ENCODE measurements at places on chromosomes 1 and 21.

GRCh38 chr1:183604038-183604808, 14.0 kb upstream of the NCF2 start:
- no peak for DNase-seq

DNA sequence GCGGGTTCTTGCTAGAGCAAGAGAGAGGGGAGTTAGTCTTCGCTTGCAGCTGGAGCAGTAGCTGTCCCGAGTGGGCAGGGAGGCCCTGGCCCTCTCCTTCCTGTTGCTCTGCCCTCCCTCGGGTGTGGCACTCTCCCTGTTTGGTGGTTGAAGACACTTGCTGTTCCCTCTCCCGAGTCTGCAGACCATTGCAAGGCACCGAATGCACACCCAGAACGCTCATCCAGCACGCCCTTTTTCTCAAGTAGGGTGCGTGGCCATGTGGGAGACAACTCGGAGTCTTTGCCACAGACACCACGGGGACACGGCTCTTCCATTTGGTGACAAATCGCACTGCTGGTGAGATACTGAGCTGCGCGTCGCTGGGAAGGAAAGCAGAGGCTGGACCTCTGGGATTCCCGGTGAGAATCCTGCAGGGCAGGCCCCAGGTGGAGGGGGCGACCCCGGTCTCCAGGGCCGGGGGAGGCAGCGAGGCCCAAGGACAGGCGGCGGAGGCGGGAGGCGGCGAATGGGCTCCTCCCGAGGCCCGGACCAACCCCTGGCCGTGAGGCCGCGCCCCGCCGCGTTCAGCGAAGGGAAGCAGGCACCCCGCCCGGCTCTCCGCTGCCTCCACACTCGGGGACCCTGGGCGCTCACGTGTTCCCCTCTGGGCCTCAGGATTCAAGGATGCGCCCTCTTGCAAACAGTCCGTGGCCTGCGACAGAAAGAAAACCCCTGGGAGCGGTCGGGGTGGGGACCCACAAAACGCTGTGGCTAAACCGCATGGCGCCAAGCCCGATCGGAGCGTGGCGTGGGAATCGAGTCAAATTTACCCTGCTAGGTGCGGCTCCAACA, 10.4 kb upstream of the TMEM200B start:
- DNase-seq: no peak

DNA sequence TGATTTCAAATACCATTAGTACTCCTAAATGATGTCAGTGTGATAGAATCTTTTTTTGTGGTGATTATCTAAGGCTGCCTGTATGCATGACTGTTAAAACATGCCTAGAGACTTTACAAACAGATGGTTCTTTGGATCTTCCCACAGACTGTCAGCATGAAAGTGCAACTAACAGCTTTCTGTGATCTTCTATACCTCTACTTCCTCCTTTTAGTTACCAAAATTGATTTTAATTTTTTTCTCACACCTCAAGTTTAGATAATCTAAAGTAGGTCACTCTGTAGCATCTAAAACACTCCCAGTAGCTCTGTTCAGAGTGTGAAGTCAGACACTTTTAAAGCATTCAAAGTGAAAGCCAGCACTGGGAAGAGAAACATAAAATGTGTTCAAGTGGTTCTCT, 534.5 kb downstream of the PTPRC start:
- no peak for DNase-seq

DNA sequence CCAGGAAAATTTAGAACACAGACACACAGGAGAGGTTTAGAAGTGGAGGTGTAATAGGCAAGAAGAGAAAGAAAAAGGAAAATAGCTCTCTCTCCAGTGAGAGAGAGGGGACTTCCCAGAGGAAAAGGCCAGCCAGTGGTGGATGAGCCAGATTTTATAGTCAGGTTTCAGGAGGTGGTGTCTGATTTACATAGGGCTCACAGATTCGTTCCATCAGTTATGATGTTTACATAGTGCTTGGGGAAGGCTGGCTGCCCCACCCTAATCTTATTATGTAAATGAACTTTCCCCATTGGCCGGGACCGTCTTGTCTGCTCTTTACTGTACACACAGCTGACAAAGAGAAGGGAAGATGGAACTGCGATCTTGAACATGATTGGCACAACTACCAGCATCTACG, 797.3 kb downstream of the PLA2G4A start:
- no peak for DNase-seq

GRCh38 chr1:240149484-240150094, 57.9 kb downstream of the FMN2 start:
- no peak for DNase-seq

GRCh38 chr1:35637401-35637809, 3.9 kb downstream of the PSMB2 start:
- DNase-seq: no peak

DNA sequence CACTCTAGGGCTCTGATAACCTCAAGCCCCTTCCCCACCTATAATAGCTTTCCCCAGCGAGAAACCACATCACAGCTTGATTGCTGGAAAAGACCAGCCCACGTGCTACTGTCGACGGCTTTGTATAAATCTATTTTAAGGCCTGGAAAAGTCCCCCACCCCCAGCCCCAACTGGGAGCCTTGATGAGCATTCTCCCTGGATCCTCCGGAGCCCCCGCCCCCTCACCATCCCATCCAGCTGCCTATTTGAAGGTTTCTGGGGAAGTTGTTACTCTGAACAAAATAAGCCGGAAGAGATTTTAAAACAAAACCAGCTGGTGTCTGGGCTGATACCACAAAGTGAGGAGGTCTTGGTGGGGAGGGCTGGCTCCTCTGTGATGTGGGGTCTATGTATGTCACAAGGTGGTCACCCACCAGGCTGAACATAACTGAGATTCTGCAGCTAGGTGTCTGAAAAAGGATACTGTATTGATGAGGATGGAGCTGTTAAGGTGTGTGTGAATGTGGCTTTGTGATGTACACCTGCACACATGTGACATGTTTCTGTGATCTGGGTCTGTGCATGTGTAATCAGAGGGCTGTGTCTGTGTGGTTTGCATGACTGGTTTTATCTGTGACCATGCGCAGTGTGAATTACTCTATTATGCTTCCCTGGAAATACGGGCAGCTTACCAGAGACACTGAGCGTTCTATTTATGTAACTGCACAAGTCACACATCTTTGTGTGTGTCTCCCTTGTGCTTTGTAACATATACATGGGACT, 25.0 kb downstream of the RIMS3 start:
- peak; percentile 29 for DNase-seq

- no peak for DNase-seq
Measured at GRCh38 chr1:26290882-26291261, 11.0 kb downstream of the SH3BGRL3 start.

GRCh38 chr1:41488040-41488951, 3.8 kb upstream of the EDN2 start:
- no peak for DNase-seq

- no peak for DNase-seq
Measured at GRCh38 chr1:27811741-27812500, 18.7 kb upstream of the PPP1R8 start.

DNA sequence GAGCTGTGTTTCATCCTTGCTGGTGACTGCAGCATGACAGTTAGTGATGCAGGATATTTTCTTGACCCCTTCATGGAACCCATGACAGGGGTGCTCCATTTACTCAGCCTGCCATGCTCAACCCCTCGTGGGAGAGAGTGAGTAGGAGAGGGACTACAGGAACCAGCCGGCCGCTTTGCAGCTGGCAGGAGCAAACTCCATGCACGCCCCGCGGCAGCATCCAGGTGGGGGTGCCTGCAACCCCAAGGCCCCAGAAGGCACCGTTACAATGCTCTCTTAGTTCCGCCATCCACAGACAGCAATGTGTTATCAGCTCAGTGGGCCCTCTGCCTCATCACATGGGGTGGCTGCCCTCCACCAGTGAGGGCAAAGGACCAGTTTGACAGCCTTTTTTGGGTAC, 135.1 kb downstream of the SLC35F3 start:
- no peak for DNase-seq

DNA sequence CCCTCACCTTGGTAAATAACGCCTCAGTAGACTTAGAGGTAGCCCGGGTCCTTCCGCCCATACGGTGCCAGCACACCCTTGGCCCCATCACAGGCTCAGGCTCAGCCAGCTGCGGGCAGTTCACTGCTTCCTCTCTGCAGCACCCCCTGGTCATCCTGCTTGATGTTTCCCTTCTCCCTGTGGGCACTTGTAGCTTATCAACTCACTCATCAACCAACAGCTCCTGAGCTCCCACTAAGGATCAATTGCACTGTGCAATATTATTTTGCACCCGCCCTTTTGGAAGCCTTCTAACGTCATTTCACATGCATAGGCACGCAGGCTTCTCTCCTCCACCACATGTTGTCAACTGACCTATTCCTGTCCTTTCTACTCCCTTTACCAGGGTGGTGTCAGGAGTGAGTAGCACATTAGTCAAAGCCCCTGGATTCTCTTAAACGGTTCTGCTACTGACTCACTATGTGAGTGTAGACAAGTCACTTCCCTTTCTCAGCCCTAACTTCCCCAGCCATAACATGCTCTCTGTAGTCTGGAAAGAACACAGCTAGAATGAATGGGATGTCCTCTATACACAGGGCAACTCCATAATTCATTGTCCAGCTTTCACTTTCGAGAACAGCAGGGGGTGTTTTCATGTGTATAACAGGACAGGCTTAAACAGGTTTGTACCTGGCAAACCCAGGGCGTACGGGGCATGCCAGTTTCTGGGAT, 47.1 kb upstream of the IRF2BP2 start:
- no peak for DNase-seq

DNA sequence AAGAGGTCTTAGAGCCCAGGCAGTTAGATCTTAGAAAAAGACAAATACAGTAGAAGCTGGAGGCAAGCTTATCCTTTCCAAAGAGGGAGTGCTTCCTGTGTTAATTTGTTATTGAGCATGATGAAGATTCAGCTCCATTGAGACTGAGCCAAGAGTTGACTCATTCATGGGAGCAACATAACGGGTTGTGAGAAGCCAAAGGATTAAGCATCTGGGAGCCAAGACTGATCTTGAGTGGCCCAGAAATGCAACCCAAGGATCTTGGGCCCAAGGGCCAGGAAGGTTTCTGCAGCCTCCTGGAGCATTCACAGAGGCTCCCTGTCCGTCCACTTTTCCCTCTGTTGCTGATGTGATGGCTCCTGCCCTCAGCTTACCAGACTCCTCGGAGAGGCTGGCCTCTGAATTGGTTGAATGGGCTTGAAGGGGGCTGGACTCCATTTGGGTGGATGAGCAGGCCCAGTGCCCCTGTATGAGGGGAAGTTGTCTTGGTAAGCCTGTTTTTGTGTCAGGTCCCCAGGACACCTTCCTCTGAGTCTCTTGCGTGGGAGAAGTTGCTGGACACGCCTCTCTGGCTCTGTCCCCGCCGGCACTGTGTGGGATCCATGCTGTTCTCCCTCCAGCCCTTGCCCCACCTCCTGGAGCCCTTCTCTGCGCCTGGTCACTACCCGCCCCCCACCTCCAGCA, 42.4 kb downstream of the PDE9A start:
- no peak for DNase-seq

DNA sequence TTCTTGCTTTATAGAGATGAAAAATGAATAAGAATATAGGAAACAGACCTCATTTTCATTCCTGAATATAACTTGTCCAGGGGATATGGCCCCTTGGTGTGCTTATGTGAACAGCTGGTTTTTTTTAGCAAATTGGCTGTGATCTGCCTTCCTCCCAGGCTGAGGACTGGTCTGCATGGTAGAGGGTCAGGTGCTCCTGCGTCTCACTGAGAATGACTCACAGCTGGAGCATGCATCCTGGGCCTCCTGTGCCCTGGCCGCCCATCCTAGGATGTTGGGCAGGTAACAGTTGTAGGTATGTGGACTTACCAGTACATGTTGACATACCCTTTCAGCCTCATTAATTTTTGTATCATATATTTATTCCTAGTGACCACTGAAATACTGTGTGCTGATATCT, 29.8 kb downstream of the AGT start:
- no peak for DNase-seq

GRCh38 chr1:61424382-61424781, 300.6 kb downstream of the TM2D1 start:
- DNase-seq: no peak

- DNase-seq: no peak
Measured at GRCh38 chr1:32438136-32438535, 26.7 kb upstream of the ZBTB8B start.

DNA sequence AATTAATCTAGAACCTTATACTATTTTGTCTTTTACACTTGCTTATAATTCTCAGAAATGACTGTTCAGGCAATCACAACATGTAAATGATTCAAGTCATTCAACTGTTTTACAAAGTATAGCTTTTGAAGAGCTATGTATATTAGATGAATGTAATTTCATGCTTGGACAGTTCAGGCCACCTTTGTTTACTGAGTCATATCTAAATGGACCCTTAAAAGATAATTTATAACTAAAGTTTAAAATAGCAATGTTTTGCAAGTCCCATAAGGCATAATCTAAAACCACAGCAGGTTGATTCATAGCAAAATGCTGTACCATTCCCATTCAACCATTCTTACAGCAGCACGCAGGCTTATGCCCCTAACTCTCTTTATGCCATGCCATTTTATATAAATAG, 64.8 kb downstream of the PIK3R3 start:
- DNase-seq: no peak

DNA sequence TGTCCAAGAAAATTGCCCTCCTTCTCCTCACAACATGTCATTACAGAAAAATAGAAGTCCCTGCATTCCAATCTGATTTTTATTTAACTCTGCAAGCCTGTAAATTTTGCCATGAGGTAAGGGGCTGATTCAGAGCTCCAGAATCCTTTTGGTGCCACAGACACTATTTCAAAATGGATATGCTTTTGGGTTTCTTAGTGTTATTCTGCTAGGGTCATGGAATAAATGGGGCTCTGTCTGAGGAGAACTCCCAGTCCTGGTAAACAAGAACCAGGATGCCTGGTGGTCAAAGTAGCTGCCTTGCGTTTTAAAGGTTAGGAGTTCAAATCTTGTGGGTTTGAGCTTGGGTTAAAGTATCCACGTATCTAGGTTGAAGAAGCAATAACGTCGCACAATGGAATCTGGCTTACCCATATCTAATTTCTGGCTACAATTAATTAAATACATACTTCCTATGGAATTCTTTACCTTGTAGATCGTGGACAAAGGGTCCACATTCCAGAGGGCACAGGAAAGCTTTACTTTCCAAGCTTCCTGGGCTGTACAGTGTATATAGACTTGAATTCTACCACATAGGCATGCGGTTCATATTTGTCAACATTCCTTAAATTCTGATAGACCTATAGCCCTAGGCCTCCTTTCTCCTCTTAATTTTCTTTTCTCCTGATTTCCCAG, 98.0 kb upstream of the CDC42BPA start:
- no peak for DNase-seq

- DNase-seq: no peak
Measured at GRCh38 chr1:77536813-77537212, 145.6 kb downstream of the ZZZ3 start.

- no peak for DNase-seq
Measured at GRCh38 chr1:219130366-219130935, 43.2 kb upstream of the LYPLAL1 start.

DNA sequence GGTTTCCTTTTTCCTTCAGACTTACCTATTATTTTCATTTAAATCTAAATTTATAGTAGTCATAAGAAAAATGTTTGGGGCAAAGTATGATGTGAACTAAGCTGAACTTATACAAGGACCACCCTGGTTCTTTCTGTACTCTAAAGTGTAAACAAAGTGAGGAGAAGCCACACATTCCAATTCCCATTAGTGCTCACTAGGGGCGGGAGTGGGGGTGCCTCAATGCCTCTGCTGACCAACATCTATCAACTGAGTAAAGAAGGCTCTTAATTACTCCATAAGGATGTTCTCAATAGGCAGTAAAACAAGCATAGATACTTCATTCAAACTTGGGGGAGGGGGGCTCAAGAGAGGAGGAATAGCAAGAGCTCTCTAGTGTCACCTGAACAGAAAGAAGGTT, 151.7 kb downstream of the CDC42BPA start:
- DNase-seq: no peak

All from dorsolateral prefrontal cortex (tissue), 122 donors.